Fibroblast of skin of abdomen (primary cell): ENCODE measurements at places on chromosomes 5 and 9.
A peak's percentile ranks its signal among the peaks of the same experiment; 100 is the strongest.

- no peak for DNase-seq
These were observed 13.5 kb upstream of the NIPAL4 start for GRCh38 chr5:157446412-157446935.

DNA sequence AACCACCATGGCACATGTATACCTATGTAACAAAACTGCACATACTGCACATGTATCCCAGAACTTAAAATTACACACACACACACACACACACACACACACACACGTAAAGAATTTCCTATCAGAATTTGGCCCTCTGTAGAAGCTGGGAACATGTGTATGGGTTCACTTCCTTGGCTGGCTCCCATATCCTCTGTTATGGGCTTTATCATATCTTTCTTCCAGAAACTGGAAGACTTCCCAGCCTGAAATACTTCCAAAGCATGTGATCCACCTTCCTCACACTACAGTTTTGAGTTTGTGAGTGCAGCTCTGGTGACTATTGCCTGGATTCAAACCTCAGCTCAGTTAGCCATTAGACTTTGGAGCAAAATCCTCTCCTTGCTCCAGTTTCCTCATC lies 78.6 kb upstream of the GDNF start:
- DNase-seq: peak; percentile 43

- DNase-seq: no peak
These were observed 6.1 kb upstream of the PHF19 start for GRCh38 chr9:120882935-120883607.

- no peak for DNase-seq
These were observed 937 bp upstream of the MACROH2A1 start for GRCh38 chr5:135399794-135400542.

DNA sequence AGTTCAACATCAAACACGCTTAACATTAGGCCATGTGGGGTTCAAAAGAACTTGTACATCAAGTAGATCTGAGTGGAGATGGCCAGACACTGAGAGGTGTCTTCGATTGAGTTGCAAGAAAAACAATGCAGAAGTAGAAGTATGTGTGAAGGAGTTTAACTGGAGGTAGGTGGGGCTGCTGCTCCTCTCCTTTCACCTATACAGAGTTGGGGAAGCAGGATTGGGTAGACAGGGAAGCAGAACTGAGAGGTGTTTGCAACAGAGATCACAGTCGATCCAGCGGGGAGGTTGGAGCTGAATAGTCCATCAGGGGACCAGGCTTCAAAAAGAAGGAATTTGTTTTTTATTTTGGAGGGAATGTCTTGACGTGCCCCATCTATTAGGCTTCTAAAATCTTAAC lies 61.7 kb upstream of the SLC27A6 start:
- DNase-seq: no peak

GRCh38 chr9:99057665-99058625 lies 47.0 kb upstream of the TGFBR1 start:
- peak; percentile 84 for DNase-seq

DNA sequence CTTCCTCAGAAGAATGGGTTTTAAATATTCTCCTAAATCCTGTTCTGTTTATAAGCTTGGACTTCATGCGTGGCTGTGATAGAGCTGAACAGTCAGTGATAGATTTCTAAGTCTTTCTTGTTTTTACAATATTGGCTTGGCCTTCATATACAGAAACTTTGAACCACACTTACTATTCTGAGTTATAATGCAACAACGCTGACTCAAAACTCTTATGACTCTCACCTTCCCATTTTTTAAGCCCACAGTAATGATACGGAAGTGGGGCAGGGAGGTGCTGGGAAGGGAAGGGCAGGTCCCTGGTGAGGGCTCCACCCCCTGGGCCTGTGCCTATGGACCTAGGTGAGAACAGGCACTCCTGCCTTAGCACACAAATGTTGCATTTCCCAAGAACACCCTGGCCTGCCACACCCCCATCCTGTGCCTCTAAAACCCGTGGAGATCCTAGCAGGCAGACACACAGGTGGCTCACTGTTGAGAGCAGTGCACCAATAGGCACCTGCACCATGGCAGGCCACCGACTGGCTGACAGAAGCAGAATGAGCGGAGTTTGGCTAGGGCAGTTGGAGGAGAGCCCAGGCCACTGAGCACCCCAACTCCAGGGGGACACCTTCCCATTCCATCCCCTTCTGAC lies 376.7 kb downstream of the GABRG2 start:
- no peak for DNase-seq

- peak; percentile 83 for DNase-seq
These were observed 227.0 kb downstream of the ZNF608 start for GRCh38 chr5:124519396-124519795.

- peak; percentile 48 for DNase-seq
These were observed 223.7 kb downstream of the PAPPA start for GRCh38 chr9:116377179-116377798.

- DNase-seq: peak; percentile 22
These were observed 229.1 kb downstream of the SEC61B start for GRCh38 chr9:99451112-99451606.

DNA sequence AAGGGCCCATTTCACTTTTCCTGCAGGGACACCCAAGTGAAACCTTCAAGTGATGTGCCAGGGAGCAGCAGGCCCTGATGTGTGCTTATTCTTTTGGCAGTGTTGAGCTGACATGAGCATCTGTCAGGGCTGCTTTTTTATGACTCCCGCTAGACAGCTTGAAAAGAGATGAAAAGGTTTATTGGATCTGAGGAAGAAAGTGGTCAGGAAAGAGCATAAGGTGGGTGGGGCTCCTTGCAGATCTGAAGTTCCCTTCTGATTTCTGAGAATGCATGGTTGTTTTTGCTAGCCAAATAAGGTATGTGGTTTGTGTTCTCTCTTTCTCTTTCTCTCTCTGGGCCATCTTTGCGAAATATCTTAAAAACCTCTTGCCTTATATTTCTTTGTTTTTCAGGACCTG lies 316.1 kb downstream of the DMRT2 start:
- no peak for DNase-seq

DNA sequence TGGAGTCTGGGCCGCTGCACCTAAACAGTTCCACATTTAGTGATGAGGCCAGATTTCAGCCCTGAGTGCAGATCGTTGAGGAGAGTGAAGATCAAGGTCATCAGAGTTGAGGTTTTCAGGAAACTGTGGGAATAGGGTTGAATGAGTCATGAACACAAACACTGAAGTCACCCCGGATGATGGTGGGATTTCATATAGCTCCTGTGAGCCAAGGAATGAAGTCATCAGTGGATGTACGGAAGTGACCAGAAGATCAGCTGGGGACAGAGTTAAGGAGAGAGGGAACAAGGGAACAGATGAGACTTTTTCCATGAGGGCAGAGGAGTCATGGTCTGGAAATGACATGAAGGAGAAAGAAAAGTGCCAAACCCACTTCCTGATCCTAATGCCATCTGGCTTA lies 36.5 kb downstream of the PALM2AKAP2 start:
- peak; percentile 98 for DNase-seq
